ENCODE measurements at places on chromosomes 7 and 10.

- no peak for DNase-seq
Measured at GRCh38 chr10:102281102-102281487, 35.8 kb downstream of the GBF1 start.

DNA sequence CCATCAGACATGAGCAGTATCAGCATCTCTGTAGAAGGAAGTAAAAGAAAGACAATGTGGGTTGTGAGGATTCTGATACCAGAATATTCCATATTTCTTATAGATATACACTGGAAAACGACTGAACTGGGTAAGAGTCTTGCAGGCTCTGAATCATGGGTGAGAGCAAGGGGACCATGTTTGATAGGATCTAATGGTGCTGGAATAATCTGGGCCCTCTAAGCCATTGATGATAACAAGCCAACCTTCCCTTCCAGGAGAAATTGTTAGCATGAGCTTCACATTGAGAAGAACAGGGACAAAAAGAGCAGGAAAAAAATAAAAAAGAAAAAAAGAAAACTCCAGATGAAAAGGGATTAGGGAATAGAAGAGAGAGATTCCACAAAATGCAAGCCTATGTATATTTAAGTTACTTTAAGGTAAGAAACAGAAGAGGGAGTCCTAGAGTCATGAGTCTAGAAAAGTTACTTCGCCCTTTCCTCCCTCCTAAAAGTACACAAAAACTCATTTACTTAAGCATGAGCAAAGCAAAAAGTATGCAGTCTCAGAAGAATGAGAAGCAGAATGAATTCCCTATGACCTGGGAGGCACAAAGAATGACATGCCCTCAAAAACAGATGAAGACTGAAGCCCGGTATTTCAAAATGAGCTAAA is 181.9 kb downstream of the TMEM26 start:
- DNase-seq = no peak

DNA sequence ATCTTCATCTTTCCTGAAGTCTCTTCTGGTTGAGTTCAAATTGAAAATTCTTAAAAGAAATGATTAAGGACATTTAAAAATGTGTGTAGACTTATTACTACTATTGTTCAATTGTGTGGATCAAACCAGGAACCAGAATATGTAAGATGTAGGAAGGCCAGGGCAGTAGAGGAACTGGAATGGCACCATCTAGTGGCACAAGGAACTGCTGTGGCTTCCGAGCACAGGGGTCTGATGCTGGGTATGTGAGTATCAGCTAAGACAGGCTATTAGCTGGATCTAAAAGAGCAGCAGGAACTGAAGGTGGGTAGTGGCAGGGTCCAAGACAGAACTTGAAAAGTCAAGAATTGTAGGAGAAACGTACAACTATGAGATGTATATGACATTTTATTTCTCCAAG is 247.3 kb downstream of the SEMA3A start:
- no peak for DNase-seq

DNA sequence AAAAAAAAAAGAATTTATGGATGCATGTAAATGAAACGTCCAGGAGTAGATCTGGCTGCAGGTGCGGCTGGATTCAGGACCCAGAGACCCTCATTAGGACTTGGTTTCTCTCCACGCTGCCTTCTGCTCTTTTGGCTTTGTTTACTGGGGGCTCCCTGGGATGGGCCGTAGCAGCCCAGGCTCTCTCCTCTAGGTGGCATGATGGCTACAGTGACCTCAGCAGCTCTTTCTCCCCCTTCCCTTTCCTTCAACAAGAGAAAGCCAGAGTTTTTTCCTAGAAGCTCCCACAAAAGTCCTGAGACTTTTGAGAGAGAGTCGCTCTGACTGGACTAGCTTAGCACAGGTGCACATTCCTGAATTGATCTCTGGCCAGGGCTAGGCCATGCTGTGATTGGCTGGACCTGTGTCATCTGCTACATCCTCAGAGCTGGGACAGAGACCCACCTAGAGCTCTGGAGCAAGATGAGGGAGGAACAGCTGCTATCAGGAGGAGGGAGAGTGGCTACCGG is 67.8 kb upstream of the PDCD4 start:
- DNase-seq = no peak

GRCh38 chr7:88919478-88920131 is 124.1 kb upstream of the TEX47 start:
- DNase-seq = no peak

GRCh38 chr7:49774459-49775064 is 1.1 kb downstream of the VWC2 start:
- no peak for DNase-seq

DNA sequence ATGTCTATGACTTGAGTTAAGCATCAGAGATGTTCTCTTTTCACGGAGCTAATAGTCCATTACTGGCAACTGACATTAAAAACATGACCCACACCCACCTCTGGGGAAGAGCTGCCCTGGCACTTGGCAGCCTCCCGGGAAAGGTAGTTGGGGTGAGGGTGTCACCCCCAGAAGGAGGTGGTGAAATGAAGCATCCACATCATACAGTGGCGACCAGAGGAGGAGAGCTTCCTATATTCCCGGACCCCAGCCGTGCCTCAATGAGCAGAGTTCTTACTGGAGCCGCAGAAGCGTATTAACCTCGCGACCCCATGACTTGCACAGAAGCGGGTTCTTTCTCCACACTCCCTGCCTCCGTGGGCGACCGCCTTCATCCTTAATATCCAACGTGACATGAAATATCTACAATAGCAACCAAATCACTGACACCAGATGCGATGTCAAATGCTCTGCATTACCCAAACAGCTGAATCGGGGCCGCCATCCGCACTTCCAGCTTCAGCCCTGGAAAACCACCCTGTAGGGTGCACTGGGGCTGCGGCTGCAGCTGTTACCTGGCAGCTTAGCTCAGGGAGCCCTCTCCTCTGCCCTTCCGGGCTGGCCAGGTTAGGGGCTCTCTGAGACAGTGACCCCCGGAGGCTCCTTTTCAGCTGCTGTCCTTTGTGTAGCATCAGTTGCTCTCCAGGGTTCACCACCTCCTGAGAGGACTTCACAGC is 103.1 kb upstream of the PARD3 start:
- no peak for DNase-seq

DNA sequence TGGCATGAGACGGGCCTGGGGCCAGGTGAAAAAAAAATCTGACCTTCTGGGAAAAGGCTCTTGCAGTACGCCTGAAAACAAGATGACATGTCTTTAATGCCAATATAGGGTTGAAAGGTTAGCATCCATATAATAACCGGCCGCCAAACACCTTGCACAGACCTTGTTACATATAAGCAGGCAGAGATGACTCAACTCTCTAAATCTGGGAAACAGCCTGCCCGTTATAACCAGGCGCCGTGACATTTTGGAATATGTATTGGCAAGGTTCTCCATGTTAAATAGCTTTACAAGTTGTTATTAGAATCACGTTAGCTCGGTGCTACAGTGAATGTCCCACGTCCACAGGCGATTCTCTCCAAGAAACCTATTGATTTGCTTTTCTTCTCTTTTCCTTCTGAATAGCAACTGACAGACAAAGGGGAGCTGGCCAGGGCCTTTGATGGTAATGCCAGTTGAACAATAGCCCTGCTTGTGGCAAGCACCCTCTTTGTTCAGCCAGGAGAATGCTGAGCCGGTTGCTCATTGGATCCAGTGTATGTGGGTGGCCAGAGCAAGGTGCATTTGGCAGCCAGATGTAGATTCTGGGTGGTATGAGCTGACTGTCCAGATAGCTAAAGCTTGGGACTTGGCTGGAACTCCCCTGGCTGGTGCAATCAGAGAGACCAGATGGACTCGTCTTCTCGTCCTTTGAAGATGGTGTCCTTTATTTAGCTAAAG is 80.1 kb upstream of the AUTS2 start:
- no peak for DNase-seq

GRCh38 chr10:129531195-129531968 is 64.3 kb downstream of the MGMT start:
- DNase-seq = peak; percentile 15

- no peak for DNase-seq
Measured at GRCh38 chr10:124119946-124120345, 26.5 kb upstream of the CHST15 start.

DNA sequence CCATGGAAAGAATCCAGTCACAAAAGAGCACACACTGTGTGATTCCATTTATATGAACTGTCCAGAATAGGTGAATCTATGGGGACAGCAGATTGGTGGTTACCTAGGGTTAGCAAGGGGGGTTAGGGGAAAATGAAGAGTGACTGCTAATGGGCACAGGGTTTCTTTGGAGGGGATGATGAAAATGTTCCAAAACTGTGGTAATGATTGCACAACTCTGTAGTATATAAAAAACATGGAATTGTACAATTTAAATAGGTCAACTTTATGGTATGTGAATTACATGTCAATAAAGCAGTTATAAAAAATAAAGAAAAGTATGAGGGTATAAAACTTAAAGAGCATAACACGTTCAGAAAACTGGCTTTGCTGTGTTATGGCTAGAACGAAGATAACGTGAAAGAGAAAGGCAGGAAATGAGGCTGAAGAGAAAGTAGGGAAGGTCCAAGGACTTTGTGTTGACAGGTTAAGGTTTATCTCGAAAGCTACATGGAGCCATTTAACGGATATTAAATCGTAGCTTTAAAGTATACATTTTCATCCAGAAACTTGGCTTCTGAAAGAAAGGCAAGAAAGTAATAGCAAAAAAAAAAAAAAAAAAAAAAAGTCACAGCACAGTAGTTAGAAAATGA is 26.4 kb upstream of the MSS51 start:
- no peak for DNase-seq

GRCh38 chr10:17092986-17093803 is 36.4 kb downstream of the CUBN start:
- DNase-seq = no peak

- no peak for DNase-seq
Measured at GRCh38 chr7:20114468-20114867, 102.7 kb downstream of the MACC1 start.

DNA sequence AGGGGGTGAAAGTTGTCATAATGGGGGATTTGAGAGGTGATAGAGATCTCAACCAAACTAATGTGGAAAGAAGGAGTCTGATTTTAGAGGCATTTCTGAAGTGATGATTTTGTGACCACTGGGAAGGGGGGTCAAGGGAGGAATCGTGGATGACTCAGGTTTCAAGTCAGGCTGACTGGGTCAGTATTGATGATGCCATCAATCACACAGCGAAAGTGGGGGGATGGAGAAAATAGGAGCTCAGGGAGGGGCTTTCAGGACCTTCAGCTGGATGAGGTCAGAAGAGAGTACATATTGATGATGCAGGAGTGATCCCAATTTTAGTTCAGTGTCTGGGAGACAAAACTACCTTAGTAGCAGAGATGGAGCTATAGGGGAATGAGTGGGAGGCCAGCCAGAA is 681.2 kb upstream of the GALNT17 start:
- no peak for DNase-seq

DNA sequence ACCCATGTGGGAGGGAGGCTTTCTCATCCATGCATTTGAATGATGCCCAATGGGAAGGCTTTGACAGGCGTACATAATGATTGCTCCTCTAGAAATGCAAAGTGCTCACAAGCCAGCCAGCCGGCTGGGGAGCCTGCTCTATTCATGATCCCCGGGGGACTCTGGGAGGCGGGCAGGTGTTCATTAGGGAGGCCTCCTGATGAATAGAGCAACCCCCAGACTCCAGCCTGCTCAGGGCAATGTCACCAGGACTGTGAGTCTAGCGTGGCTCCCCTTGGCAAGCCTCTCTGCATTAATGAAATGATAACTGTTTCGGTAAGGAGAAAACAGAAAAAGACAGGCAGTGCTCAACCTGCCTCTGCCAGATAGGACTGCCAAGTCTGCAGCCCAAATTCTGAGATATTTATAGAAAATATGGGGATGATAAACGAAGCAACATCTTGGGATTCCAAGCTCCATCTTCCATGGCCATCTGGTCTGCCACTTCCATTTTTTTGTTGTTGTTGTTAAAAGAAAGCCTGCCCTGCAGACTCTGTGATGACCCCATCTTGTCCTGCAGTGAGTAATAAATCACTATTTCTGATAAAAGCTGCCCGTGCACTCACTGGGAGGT is 236.4 kb downstream of the PRPF18 start:
- no peak for DNase-seq

- no peak for DNase-seq
Measured at GRCh38 chr10:103895411-103896186, 22.4 kb downstream of the STN1 start.

- DNase-seq = no peak
Measured at GRCh38 chr7:143892527-143893300, 9.3 kb downstream of the TCAF1 start.

DNA sequence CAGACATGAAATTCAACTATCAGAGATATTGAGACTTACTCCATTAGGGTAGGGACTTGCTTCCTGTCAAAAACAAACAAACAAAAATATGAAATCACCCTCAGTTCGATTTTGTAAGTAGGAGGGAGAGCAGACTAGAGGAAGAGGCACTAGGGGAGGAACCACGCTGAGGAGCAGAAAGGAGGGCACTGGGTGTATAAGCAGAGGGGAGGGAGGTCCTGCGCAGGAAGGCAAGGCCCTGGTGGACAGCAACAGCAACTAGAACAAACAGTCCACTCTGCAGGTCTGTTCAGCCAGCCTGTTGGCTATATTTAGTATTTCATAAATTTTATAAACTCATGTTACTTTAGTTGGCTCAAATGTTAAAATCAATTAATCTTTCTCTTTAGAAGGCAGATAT is 937.1 kb upstream of the C7orf33 start:
- DNase-seq = no peak

GRCh38 chr7:142494021-142494420 is 236.2 kb upstream of the PRSS58 start:
- no peak for DNase-seq

Data from keratinocyte (primary cell).